GM13976 (cell line): ENCODE measurements at places on chromosomes 2 and 18.

GRCh38 chr2:195602687-195603086 is 54.3 kb upstream of the SLC39A10 start:
- DNase-seq, result no peak

DNA sequence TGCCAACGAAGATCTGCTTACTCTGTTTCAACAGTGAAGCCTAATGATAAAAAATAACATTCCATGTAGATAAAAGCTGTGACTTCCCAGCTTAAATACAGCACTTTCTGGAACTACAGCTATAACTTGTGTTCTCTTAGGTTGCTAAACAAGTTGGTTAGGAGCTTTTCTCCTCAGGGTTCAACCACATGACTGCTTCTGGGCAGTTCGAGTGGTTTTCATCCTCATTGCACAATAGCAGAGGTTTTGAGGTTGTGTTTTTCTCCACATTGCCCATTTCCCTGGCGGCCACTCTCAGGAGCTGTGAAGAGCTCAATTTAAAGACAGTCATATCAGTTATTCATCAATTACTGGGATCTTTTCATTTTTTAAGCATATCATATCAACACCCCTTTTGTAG is 102.2 kb upstream of the CYP1B1 start:
- DNase-seq, result no peak

- DNase-seq, result no peak
Observed at GRCh38 chr2:233926806-233927205, 9.6 kb downstream of the TRPM8 start.

- no peak for DNase-seq
Observed at GRCh38 chr18:76977108-76977621, 154.8 kb downstream of the ZNF236 start.

- no peak for DNase-seq
Observed at GRCh38 chr2:190023860-190024259, 38.7 kb downstream of the MSTN start.

GRCh38 chr2:19949071-19949470 is 40.8 kb downstream of the WDR35 start:
- no peak for DNase-seq
